ENCODE measurements at places on chromosomes 16 and 17.

GRCh38 chr16:57945740-57946138 is 25.2 kb downstream of the CNGB1 start:
- no peak overlapping the region for H3K4me3 ChIP-seq
- H3K36me3 ChIP-seq = no peaks in the 10 kb centered on the region
- DNase-seq = no peak
- peaks cover 6% of the 10 kb centered on the region for H3K4me1 ChIP-seq

GRCh38 chr17:44102849-44103622 is 20.4 kb downstream of the HDAC5 start:
- peaks cover 5% of the 10 kb centered on the region for H3K4me1 ChIP-seq
- no peak overlapping the region for H3K4me3 ChIP-seq
- H3K27me3 ChIP-seq = no peaks in the 10 kb centered on the region
- no peak for DNase-seq

DNA sequence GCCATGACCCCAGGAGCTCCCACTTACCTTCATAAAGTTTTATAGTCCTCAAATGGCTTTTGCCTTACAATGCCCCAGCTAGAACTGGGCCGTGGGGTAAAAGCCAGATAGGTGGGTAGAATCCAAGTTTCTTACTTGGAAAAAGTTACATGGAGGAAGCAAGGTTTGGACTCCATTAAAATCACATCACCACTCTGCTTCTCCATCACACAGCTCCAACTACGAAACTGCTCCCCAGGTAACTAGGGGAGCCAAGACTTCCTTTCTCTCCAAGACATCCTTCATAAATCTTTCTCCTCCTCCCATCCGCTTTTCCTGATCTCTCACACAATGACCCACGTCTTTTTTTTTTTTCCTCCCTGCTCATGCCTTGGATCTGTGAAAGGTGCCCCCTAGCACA is 130.8 kb upstream of the RCVRN start:
- no peaks in the 10 kb centered on the region for H3K27me3 ChIP-seq
- H3K4me3 ChIP-seq = no peak overlapping the region
- no peak for DNase-seq
- H3K4me1 ChIP-seq = peaks cover 17% of the 10 kb centered on the region
- no peaks in the 10 kb centered on the region for H3K36me3 ChIP-seq
- peak overlapping the region; percentile 66 for H3K27ac ChIP-seq

DNA sequence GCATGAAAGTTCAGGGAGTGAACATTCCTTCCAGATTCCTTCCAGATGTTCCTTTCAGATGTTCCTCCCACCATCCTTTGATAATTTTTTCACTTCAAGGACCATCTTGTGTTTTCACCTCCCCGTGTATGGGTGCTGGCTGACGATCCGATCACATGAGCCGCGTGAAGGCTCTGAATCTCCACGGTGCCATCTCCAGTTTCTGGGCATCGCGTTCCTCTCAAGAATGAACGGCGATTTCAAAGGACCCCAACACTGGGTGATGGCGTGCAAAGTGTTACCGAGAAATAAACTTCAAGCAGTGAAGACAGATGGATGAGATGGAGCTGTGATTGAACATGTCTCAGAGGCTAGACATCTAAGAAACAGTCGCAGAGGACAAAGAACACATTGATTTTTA is 245.3 kb downstream of the GSG1L start:
- no peak overlapping the region for H3K27ac ChIP-seq
- H3K36me3 ChIP-seq = no peaks in the 10 kb centered on the region
- DNase-seq = no peak
- no peaks in the 10 kb centered on the region for H3K27me3 ChIP-seq
- no peaks in the 10 kb centered on the region for H3K4me1 ChIP-seq
- no peak overlapping the region for H3K4me3 ChIP-seq

- no peak overlapping the region for H3K4me3 ChIP-seq
- H3K27ac ChIP-seq = no peak overlapping the region
- no peaks in the 10 kb centered on the region for H3K4me1 ChIP-seq
- no peaks in the 10 kb centered on the region for H3K27me3 ChIP-seq
- no peak for DNase-seq
Observed at GRCh38 chr16:47061204-47061603, 82.5 kb downstream of the NETO2 start.

GRCh38 chr17:35991075-35991474 is 4.5 kb upstream of the CCL14 start:
- H3K36me3 ChIP-seq = no peaks in the 10 kb centered on the region
- no peak for DNase-seq
- H3K4me3 ChIP-seq = no peak overlapping the region
- peaks cover 4% of the 10 kb centered on the region for H3K4me1 ChIP-seq
- no peak overlapping the region for H3K27ac ChIP-seq

DNA sequence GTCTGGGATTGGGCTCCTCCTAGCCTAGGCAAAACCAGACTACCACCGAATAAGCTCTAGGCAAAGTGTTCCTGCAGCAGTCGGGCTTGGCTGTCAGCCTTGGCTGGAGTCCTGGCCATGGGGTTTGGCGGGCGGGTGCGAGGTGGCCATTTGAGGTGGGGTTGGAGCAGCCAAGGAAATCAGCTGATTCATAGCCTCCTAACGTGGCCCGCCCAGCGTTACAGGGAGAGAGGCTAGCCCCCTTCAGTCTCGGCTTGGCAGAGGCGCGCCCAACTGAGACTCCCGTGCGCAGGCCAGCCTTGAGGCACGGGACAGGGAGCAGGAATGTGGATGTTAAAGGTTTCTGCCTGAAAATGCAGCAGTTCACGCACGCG is 1.9 kb downstream of the PMP22 start:
- peak overlapping the region; percentile 37 for H3K27ac ChIP-seq
- H3K36me3 ChIP-seq = no peaks in the 10 kb centered on the region
- DNase-seq = peak; percentile 67
- H3K4me3 ChIP-seq = no peak overlapping the region
- peaks cover 54% of the 10 kb centered on the region for H3K4me1 ChIP-seq

DNA sequence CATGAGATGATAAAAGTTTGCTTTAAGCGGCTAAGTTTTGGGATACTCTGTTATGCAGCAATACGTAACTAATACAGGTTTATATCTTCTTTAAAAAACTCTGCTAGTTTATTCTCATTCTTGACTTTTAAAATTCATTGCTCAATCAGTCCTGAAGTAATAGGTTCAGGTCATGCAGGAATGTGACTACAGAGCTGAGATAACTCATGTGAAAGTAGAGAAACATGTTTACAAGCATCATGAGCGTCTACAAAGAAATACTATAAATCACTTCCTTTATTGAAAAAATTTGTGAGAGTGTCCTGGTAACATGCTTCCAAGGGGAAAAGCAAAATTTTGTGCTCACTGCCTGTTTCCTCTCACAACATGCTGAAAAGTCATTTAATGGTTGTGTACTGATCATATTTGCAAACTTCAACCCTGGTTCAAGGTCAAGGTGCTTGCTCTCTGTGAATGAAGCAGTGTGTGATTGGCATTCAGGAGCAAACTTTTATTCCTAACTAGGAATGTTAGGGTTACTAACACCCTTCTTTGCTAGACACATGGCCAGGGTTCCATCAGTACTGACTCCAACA is 12.5 kb upstream of the TMIGD1 start:
- peak overlapping the region; percentile 87 for H3K27ac ChIP-seq
- DNase-seq = no peak
- no peaks in the 10 kb centered on the region for H3K27me3 ChIP-seq
- peaks cover 39% of the 10 kb centered on the region for H3K4me1 ChIP-seq
- no peak overlapping the region for H3K4me3 ChIP-seq

- H3K4me1 ChIP-seq = no peaks in the 10 kb centered on the region
- no peak for DNase-seq
- no peak overlapping the region for H3K4me3 ChIP-seq
- no peak overlapping the region for H3K27ac ChIP-seq
Observed at GRCh38 chr16:59290718-59291117, 556.6 kb upstream of the GOT2 start.

DNA sequence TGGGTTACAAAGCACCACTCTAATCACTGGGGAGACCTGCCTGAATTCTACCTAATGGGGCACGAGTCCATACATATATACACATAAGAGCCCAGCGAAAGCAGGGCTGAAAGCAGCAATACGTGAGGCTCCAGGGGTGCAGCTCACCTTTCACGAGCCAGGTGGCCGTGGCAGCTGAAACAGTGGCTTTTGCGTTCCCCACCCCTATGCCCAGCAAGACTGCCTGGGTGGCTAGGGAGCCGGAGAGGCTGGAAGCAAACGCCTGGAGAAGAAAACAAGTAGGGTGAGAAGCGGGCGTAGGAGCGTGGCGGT is 618 bp downstream of the RUSF1 start:
- no peaks in the 10 kb centered on the region for H3K36me3 ChIP-seq
- H3K27me3 ChIP-seq = no peaks in the 10 kb centered on the region

- no peak overlapping the region for H3K27ac ChIP-seq
- no peaks in the 10 kb centered on the region for H3K4me1 ChIP-seq
- H3K4me3 ChIP-seq = no peak overlapping the region
Observed at GRCh38 chr16:77500934-77501664, 66.3 kb upstream of the ADAMTS18 start.

- H3K27me3 ChIP-seq = no peaks in the 10 kb centered on the region
- H3K36me3 ChIP-seq = no peaks in the 10 kb centered on the region
- H3K4me1 ChIP-seq = no peaks in the 10 kb centered on the region
- H3K27ac ChIP-seq = no peak overlapping the region
- no peak overlapping the region for H3K4me3 ChIP-seq
Observed at GRCh38 chr16:29743475-29743826, 2.3 kb downstream of the C16orf54 start.

DNA sequence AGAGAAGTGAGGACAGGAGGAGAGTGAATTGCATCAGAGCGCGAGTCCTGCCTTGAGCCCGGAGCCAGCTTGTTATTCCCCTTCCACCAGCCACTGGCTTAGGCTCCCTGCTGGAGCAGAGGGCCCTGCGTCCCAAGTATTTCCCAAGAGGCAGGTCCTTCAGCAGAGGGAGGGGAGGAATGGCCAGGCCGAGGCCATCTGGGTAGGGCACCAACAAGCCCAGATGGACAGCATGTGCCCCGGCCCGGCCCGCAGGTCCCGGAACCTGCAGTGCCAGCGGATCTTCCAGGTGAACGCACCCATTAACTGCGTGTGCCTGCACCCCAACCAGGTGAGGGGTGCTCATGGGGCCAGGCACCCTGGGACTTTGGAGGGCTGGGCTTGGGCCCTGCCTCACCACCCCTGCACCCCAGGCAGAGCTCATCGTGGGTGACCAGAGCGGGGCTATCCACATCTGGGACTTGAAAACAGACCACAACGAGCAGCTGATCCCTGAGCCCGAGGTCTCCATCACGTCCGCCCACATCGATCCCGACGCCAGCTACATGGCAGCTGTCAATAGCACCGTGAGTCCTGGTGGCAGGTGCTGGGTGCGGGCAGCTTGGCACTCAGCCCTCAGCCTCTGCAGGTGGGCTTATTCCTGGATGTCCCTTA is 1.7 kb downstream of the MLST8 start:
- H3K27me3 ChIP-seq = no peaks in the 10 kb centered on the region
- no peak for DNase-seq
- H3K4me3 ChIP-seq = no peak overlapping the region
- H3K27ac ChIP-seq = no peak overlapping the region
- H3K36me3 ChIP-seq = peaks cover 18% of the 10 kb centered on the region
- peaks cover 21% of the 10 kb centered on the region for H3K4me1 ChIP-seq

GRCh38 chr16:85981826-85982562 is 83.0 kb downstream of the IRF8 start:
- H3K27ac ChIP-seq = no peak overlapping the region
- no peaks in the 10 kb centered on the region for H3K36me3 ChIP-seq
- no peak for DNase-seq

DNA sequence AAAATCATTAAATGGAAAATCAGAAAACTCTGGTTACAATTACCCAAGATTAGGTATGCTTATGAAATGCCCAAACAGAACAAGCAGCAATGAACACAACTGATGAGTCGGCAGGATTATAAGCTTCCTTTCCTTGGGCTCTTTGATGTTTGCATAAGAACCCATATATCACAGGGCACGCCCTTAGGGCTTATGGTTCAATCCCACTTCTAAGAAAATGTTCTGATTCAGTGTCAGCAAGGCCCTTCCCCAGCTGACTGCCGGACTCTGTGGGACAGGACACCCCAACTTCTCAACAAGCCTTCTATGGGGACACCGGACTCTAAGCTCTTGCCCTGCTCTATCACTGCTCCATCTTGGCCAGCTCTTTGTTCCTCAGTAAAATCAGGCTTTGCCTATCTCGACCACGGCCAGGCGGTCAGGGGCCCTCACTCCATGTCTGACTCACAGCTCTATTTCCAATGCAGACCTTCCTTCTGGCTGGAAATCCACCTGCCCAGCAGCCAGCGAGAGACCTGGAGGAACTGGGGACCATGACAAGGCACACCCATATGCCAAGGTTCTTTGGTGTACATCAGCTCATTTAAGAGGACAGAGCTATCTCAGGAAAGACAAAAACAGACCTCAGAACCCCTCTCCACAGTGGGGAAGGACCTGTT is 26.8 kb downstream of the LITAFD start:
- peaks cover 17% of the 10 kb centered on the region for H3K4me1 ChIP-seq
- peaks cover 36% of the 10 kb centered on the region for H3K36me3 ChIP-seq
- H3K27ac ChIP-seq = no peak overlapping the region

GRCh38 chr16:86041807-86042206 is 142.8 kb downstream of the IRF8 start:
- H3K4me1 ChIP-seq = peaks cover 7% of the 10 kb centered on the region
- H3K27ac ChIP-seq = no peak overlapping the region
- DNase-seq = no peak
- H3K4me3 ChIP-seq = no peak overlapping the region
- no peaks in the 10 kb centered on the region for H3K27me3 ChIP-seq
- no peaks in the 10 kb centered on the region for H3K36me3 ChIP-seq

DNA sequence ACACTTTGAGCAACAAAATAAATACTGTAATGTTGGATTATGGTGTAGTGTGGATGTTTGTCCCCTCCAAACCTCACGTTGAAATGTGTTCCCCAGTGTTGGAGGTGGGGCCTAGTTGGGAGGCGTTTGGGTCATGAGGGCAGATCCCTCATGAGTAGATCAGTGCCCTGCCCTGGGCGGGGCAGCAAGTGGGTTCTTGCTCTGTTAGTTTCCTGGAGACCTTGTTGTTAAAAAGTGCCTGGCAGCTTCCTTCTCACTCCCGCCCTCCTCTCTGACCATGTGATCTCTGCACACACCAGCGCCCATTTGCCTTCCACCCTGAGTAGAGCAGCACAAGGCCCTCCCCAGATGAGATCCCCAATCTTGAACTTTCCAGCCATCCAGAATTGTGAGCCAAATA is 67.7 kb downstream of the MPRIP start:
- no peak overlapping the region for H3K27ac ChIP-seq
- no peaks in the 10 kb centered on the region for H3K27me3 ChIP-seq
- no peaks in the 10 kb centered on the region for H3K36me3 ChIP-seq
- no peak for DNase-seq
- H3K4me1 ChIP-seq = peaks cover 69% of the 10 kb centered on the region

DNA sequence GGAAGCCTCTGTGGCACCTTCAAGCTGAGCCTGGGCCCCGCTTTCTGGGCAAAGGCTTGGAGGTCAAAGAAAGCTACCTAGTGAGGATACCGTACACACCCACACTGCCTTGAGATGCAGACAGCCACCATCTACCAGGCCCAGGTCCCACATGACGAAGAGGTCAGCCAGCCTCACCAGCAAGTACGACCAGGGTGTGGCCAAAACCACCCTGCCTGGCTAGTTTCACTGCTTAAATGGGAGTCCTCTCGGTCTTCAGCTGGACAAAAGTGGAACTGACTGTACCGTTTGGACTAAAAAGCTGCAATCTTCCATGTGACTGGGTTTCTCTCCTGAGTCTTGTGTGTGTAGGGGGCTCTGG is 21.6 kb downstream of the VASN start:
- no peak overlapping the region for H3K4me3 ChIP-seq
- no peak for DNase-seq
- no peaks in the 10 kb centered on the region for H3K27me3 ChIP-seq
- no peaks in the 10 kb centered on the region for H3K4me1 ChIP-seq
- H3K27ac ChIP-seq = peak overlapping the region; percentile 43

Data from body of pancreas (tissue), 4 donors.